GM04504 (cell line): ENCODE measurements at places on chromosomes 3 and 15.

DNA sequence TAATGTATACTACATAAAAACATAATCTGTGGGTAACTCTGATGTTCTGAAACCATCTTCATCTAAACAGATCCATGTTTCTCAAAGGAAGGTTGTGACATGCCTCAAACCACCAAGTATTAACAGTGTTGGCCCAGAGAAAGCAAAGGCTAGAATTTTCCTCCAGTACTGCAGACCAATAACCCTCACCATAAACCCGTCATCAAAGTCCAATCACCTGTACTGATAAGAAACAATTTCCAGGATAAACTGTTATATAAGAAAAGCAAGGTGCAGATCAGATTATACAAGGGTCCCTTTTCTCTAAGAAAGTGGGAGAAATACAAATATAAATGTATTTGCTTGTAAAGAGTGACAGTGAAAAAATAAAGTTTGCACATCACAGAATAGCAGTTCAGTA lies 32.3 kb downstream of the TBC1D2B start:
- DNase-seq: no peak

- peak; percentile 85 for DNase-seq
Observed at GRCh38 chr3:73324203-73325155, 263.0 kb downstream of the EBLN2 start.

DNA sequence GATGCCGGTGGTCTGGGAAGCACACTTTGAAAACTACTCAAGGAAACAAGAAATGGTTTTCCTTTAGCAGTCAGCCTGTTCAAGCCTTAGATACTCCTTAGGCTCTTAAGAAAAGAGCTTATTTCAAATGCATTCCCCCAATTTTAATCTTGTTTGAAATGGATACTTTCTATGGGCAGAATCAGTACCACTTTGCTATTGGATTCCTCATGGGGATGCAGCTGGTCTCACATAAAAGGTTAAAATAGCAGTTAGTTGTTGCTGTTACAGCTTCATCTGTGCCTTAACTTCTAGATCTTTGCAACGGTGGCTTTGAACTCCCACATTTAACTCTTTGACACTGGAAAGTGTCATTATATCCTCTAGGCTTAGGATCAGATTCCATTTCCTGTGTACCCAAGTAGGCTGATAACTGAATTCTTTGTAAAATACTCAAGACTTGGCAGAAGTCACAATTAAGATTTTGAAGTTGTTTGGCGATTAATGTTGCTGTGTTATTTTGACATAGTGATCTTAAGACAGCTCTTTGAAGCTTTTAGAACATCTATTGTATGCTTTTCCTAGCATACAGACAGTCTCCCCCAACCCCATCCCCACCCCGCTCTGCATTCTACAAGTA lies 2.2 kb downstream of the THBS1 start:
- peak; percentile 41 for DNase-seq

DNA sequence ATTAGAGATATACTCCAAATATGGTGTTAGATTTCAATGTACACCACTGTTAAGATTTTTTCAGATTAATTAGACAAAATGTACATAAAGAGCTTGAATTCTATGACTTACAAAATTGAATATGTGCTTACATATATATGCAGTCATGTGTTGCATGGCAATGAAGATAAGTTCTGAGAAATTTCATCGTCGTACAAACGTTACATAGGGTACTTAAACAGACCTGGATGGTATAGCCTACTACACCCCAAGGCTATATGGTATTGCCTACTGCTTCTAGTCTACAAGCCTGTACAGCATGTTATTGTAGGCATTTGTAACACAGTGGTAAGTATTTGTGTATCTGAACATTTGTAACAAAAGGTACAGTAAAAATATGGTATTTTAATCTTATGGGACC lies 9.3 kb downstream of the IL16 start:
- no peak for DNase-seq

DNA sequence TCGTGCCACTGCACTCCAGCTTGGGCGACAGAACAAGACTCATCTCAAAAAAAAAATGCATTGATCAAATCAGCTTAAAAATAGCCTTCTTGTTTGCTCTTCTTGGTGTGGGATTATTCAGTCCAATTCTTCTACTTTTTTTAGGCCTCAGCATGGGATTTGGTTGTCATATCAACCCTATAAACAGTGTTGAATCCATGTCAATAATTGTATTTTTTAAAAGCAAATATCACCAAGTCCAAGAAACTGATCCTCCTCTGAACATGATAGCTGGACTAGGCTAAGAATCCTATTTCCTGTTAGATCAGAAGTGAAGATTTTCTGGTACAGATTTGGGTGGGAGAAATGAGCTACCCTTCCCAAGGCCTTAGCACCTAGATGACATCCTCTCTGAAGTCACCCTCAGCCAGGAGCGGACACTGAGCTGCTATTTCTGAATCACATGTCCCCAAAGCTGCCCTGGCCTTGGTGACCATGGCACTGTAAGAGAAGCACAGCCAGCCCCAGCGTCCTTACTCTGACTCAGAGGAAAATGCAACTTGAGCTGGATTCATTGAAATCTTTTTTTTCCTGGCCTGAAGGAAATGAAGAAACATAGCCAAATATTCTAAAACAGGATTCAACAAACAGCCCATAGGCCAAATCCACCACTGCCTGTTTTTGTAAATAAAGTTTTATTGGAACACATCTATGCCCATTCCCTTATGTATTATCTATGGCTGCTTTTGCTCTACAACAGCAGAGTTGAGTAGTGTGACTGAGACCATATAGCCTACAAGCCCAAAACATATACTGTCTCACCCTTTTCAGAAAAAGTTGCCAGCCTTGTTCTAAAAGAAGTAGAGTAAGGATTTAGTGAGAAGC lies 215.9 kb upstream of the CTDSPL start:
- no peak for DNase-seq

- DNase-seq: no peak
Observed at GRCh38 chr15:58771621-58772250, 634 bp downstream of the MINDY2 start.

DNA sequence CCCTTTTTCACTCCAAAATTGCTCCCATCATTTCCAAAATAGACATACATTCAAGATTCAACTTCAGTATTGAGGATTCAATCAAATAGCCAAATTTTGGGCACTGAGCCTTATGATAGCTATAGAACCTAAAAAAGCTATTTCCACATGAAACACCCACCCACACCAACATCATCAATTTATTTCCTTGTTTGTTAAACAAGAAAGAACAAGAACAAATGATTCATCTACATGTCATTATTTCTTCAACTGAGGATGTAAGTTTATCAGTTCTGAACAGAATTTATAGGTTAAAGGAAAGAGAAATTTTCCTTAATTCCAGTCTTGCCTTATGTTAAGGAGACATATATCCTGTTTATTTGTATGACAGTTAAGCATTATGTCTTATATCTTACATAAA lies 32.2 kb downstream of the DPPA2 start:
- DNase-seq: no peak

DNA sequence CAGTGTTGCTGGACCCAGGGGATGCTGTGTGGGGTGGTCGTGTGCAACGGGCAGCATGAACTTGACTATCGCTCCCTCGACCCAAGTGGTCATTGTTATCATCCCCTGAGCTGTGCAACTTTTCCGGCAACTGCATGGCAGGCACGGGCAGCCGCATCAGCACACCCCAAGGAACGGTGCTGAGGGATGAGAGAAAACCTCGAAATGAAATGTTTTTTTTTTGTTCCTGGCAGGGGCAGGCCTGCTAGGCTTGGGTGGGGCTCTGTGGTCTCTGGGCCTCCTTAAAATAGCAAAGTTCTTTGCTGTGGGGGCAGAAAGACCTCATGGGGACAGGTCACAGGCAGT lies 51.4 kb downstream of the CORO2B start:
- DNase-seq: no peak

DNA sequence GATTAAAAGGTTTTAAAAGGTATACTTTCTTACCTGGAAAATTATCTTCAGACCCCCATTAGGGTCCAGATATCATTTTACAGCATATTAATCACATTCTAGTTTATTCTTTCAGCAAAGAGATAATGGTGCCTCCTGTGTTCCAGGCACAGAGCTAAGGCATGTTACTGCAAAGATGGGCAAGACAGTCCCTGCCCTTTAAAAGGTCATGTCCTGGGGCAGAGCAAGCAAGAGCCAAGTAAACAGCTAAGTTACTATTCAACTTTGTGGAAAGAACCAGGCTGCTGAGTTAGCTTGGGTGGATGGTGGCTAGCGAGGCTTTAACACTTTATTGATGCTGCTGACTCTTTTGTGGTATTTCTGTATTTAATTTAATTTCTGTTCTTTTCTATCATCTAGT lies 75.0 kb downstream of the LRRC28 start:
- DNase-seq: no peak

GRCh38 chr3:128835096-128835495 lies 44.3 kb upstream of the ACAD9 start:
- no peak for DNase-seq

- no peak for DNase-seq
Observed at GRCh38 chr15:67531379-67531914, 10.5 kb downstream of the C15orf61 start.

DNA sequence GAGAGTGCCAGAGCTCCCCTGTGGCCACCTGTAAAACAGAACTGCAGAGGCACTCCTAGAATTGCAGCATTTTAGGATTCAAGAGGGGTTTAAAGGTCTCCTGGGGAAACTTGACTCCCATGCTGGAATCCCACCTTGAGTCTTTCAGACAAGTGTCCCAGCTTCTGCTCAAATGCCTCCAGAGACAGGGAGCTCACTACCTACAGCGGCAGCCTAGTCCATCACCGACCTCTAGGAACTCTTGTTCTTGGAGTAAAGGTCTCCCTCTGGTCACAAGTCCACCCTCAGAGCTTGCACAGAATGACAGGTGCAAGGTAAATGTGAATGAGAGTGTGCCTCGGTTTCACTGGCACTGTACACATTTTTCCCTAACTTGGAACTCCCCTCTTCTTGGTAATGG lies 72.0 kb downstream of the NUP210 start:
- DNase-seq: no peak

GRCh38 chr3:196563721-196564225 lies 4.6 kb downstream of the WDR53 start:
- no peak for DNase-seq

DNA sequence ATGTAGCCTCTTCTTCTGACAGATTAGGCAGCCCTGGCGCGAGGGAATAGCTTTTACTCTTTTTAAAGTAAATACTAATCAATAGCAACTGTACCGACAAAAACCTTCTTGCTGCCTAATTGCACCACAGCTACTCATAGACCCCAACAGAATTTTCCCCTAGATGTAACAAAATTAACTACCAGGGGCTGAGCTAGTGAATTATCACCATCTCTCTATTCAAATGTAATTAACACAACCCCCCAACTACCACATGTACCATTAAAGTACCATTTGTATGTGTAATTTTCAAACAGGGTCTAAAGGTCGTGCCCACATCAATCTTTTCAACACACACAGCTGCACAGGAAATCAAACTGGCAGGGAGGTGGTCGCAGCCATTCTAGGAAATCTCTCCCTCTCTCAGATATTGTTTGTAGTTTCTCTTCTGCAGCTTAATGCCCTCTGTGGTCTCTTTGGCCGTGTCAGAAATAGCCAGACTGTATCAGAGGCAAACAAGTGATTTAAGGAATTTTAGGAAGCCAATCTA lies 322.9 kb downstream of the RORA start:
- DNase-seq: no peak

- no peak for DNase-seq
Observed at GRCh38 chr3:128068156-128068620, 16.0 kb downstream of the SEC61A1 start.

DNA sequence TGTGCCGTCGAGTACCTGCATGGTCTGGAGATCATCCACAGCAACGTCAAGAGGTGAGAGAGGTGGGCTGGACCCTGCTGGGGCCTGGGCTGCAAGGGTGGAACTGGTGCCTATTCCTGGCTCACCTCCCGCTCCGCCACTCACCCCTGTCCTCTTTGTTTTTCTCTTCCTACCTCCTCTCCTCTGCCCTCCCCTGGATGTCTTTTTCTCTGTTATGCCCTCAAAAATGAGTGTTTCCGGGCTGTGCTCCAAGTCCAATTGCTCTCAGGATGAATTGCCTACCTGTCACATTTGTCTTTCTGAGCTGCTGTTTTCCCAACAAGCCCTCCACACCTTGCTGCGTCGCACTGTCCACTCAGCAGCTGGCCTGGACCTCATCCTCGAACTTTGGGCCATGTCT lies 28.5 kb upstream of the TATDN2 start:
- no peak for DNase-seq

DNA sequence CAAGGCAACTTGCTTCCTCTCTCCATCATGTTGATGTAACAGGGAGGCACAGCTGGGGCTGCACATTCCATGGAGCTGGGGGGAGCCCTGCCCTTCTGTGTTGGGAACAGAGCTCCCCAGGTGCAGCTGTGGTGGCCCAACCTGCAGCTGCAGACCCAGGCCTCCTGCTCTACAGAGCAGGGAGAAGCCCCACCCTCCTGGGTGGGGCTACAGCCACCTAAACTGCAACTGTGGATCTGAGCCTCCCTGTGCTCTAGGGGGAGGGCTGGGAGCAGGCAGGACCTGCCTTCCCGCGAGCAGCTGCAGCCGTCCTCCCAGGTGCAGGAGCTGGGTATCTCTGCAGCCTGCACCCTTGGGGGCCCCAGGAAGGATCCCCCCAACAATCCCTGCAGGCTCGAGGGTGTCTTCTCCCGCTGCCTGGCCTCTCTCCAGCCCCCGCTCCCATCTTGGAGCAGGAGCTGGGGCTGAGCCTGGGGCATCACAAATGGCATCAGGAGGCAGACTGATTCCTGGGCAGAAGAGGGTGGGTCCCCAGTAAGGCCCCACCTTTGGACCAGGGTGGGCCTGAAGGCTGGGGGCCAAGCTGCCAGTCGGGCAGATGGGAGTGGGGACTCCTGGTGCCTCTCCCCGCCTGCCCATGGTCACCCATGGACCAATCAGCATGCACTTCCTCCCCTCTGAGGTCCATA lies 7.4 kb downstream of the LRRC58 start:
- DNase-seq: no peak

DNA sequence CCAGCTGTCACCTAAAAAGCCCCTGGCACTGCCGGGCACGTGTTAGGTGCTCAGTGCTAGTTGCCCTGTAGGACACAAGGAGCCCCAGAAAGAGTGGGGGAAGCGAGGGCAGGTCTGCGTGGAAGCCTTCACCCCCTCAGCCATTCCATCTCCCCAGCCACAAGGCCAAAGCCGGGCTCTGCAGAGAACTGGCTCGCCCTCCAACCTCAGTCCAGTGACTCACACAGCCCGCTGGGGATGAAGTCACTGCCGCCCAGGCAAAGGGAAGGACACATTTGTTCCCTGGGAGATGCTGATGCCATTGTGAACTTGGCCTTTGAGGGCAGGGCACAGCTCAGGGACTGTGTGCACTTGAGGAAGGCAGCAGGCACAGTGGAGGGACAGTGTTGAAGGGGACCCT lies 48.1 kb downstream of the IQSEC1 start:
- DNase-seq: peak; percentile 32

DNA sequence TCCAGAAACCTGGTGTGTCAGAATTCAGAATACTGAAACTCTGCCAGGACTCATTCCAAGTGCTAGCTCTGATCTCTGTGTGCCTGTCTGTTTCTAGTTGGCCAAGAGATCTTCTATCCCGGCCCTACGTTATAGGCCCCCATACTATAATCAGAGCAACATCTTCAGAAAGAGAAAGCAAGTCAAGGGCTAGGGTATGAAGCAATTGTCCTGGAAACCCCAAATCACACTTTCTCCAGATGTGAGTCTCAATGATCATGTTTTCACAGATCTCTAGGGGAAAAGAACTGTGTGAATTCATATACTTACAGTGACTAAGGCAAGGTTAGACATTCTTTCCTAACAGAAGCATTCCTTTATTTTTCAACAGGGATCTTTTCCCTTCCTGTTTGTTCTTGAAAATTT lies 309.7 kb downstream of the SLC9A9 start:
- DNase-seq: peak; percentile 51

GRCh38 chr3:187280644-187281043 lies 10.9 kb downstream of the MASP1 start:
- no peak for DNase-seq
